Activated CD8-positive, alpha-beta T cell treated with anti-CD3 and anti-CD28 coated beads for 36 hours (primary cell): ENCODE measurements at places on chromosomes 1 and 21. TPM values are rescaled to one million over a fixed set of nuclear protein-coding genes. Genes with fewer than 3 reads are reported as not detected.

DNA sequence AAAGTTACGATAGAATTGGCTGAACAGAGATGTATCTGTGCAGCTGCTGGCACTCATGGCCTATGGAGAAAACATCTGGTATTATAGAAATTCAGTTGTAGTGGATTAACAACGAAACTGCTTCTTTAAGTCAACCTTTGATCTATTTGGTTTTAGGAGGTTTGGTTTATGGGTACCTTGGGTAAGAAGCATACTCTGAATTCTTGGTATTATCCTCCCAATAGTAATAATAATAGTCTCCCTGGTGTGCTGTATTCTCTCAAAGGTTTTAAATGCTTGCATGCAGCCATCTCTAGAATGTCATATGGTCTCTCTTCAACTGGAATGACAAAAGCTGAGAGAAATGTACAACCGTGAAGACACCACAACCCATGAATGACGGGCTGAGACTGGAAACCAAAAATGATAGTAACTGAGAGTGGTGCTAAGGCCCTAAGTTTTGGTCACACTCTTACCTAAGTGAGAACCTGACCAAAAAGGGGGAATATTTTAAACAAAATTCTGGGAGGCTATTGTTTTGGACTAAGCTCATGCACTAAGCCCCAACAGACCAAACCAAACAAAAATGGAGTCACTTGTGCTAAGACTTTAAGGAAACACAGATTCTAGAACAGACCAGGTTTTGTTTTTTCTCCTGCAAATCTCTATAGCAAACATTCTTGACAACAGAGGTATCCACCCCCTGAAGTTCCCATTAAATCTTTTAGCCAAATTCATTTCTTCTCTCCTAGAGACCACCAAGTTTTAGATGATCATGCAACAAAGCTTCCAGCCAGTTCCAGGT, 17.6 kb upstream of the TMEM61 start:
- no peak for DNase-seq
- no peak overlapping the region for H3K4me3 ChIP-seq
- H3K4me1 ChIP-seq = peaks cover 5% of the 10 kb centered on the region
- no peaks in the 10 kb centered on the region for H3K36me3 ChIP-seq
- H3K27me3 ChIP-seq = peaks cover 5% of the 10 kb centered on the region

DNA sequence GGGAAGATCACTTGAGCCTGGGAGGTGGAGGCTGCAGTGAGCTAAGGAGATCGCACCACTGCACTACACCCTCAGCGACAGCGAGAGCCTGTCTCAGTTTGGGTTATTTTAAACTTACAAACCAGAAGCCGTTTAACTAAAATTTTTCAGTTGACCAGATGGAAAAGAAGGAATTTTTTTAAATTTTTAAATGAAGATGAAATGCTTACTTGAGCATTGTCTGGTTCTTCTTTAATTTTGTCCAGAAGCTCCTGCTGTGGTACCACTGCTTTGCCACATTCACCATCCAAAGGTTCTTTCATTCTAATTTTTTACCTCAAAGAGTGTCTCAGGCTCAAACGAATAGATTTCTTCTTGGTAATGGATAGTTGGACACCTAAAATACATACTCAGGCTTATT, 1.4 kb downstream of the ZMYM6 start:
- peak overlapping the region; percentile 95 for H3K27ac ChIP-seq
- H3K4me1 ChIP-seq = peaks cover 29% of the 10 kb centered on the region
- no peaks in the 10 kb centered on the region for H3K27me3 ChIP-seq
- peak; percentile 4 for DNase-seq

- H3K27ac ChIP-seq = no peak overlapping the region
- DNase-seq = no peak
- H3K4me1 ChIP-seq = no peaks in the 10 kb centered on the region
- H3K36me3 ChIP-seq = no peaks in the 10 kb centered on the region
- no peak overlapping the region for H3K4me3 ChIP-seq
Measured at GRCh38 chr1:16042096-16042495, 1.5 kb upstream of the CLCNKB start.

The HUNK gene
- total RNA-seq = 0.27 TPM

GRCh38 chr1:46298387-46298786, 5.0 kb downstream of the LRRC41 start:
- no peak for DNase-seq
- no peak overlapping the region for H3K27ac ChIP-seq
- H3K4me1 ChIP-seq = peaks cover 20% of the 10 kb centered on the region
- peaks cover 41% of the 10 kb centered on the region for H3K36me3 ChIP-seq
- no peaks in the 10 kb centered on the region for H3K27me3 ChIP-seq

DNA sequence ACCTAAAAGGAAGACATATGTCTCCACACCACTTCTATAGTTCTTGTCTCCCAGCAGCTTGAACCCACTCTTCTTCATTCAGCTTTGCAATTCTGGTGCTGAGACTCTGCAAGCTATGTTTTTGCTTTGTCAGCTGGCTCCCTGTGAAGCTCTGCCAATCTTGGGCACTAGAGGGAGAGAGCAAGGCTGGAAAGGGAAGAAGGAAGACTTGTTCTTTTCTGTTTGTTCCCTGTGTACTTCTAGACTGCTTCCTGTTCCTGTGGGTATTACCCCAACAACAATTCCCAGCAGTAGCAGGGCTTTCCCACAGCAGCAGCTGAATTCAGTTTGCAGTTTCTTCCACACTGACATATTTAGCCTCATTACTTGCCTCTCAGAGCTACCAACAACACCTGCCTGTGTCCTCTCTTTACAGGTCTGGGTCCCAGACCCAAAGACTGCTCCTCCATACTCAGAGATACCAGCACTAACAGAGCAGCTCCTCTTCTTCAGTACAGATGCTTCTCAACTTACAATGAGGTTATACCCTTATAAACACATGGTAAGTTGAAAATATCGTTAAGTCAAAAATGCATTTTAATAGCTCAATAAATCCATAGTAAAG, 275.2 kb upstream of the NEGR1 start:
- no peaks in the 10 kb centered on the region for H3K27me3 ChIP-seq
- H3K27ac ChIP-seq = no peak overlapping the region
- H3K4me3 ChIP-seq = no peak overlapping the region
- DNase-seq = no peak
- H3K4me1 ChIP-seq = no peaks in the 10 kb centered on the region
- no peaks in the 10 kb centered on the region for H3K36me3 ChIP-seq

The RAB42 gene
- total RNA-seq = not detected

The CAPN8 gene
- not detected for total RNA-seq

DNA sequence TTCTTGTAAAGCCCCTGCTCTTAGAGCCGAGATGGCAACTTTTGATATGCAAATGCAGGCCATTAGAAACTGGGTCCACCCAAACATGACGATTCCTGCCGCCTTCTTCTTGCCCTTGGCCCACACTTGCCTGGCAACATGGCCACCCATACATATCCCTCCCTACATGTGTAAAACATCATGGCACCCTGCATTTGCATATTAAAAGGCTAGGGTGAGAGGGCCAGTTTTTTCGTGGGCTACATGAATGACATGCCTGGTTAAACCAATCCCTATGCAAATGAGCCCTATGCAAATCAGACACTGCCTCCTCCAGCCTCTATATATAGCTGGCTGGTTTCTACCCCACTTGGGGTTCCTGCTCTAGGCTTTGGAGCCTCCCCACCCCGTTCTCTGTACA, 18.8 kb downstream of the PLA2G2A start:
- no peak overlapping the region for H3K4me3 ChIP-seq
- H3K4me1 ChIP-seq = no peaks in the 10 kb centered on the region
- no peaks in the 10 kb centered on the region for H3K36me3 ChIP-seq
- no peak for DNase-seq
- no peak overlapping the region for H3K27ac ChIP-seq
- peaks cover 29% of the 10 kb centered on the region for H3K27me3 ChIP-seq

The SSR2 gene
- 150 TPM for total RNA-seq

The HAO2 gene
- not detected for total RNA-seq

DNA sequence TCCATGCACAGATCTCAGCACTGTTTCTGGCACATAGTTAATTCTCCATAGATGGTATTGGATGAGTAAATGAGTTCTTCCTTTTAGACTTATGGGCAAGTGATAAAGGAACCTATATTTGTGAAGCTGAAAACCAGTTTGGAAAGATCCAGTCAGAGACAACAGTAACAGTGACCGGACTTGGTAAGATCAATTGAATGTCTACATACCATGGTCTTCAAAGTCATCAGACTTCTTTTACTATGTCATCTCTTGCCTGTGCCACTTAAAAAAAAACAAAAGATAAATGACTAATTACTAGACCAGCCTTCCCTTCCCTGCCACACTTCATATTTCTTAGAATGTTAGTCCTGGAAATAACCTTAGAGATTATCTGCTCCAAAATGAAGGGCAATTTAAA, 246.7 kb downstream of the HMCN1 start:
- no peaks in the 10 kb centered on the region for H3K4me1 ChIP-seq
- H3K4me3 ChIP-seq = no peak overlapping the region
- peaks cover 5% of the 10 kb centered on the region for H3K27me3 ChIP-seq
- H3K27ac ChIP-seq = no peak overlapping the region
- DNase-seq = no peak

GRCh38 chr1:45557422-45557944, 6.9 kb downstream of the AKR1A1 start:
- peaks cover 26% of the 10 kb centered on the region for H3K36me3 ChIP-seq
- no peak for DNase-seq
- H3K27me3 ChIP-seq = no peaks in the 10 kb centered on the region
- H3K27ac ChIP-seq = peak overlapping the region; percentile 71
- H3K4me1 ChIP-seq = peaks cover 30% of the 10 kb centered on the region

The CCDC24 gene
- total RNA-seq = 1.8 TPM

- DNase-seq = no peak
- H3K27ac ChIP-seq = no peak overlapping the region
- no peaks in the 10 kb centered on the region for H3K27me3 ChIP-seq
- no peaks in the 10 kb centered on the region for H3K4me1 ChIP-seq
- no peak overlapping the region for H3K4me3 ChIP-seq
Measured at GRCh38 chr21:42561762-42562650, 48.4 kb downstream of the SLC37A1 start.

The BCAR3 gene
- 0.70 TPM for total RNA-seq

The LCE1A gene
- not detected for total RNA-seq

The TNFRSF4 gene
- 137 TPM for total RNA-seq
